CD4-positive, alpha-beta T cell treated with Interleukin-12 subunit alpha and Interleukin-12 subunit beta, for 1 hour (primary cell): ENCODE measurements at places on chromosomes 6 and 20.

DNA sequence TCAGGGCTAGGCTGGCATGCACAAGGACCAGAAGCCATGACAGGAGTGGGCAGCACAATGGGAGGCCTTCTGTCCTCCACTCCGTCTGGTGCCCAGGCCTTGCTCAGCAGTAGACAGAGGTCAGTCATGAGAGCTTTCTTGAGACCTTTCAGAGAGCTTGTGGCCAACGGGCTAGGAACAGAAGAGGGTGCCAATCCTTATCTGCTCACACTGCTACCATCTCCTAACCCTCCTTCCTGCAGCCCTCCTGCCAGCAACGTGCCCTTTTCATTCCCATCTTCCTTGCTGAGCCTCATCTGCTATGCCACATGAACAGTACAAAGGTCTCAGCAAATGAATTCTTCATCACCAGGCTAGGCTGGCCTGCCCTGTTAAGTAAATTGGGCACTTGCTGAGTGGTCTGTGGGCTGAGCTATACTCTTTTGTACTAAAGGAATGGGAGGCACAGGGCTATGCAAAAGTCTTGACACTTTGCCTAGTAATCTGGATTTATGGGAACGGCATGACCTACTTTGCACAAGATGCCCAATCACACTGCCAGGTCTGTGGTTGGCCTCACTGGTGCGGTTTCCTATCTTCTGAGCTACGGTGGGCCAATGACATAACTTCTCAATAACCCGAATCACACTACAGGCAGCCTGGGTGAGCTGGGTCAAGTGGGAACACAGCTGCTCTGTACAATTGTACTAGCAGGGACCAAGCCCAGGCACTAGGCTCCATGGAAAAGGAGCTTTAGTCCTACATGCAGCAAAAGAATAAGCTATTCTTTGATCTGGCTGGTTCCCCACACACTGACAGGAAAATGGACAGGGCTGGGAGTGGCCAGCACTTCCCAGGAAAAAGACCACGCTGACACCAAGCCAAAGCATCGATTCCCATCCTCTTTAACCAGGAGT is 47.8 kb downstream of the ELOVL5 start:
- peak; percentile 58 for DNase-seq

DNA sequence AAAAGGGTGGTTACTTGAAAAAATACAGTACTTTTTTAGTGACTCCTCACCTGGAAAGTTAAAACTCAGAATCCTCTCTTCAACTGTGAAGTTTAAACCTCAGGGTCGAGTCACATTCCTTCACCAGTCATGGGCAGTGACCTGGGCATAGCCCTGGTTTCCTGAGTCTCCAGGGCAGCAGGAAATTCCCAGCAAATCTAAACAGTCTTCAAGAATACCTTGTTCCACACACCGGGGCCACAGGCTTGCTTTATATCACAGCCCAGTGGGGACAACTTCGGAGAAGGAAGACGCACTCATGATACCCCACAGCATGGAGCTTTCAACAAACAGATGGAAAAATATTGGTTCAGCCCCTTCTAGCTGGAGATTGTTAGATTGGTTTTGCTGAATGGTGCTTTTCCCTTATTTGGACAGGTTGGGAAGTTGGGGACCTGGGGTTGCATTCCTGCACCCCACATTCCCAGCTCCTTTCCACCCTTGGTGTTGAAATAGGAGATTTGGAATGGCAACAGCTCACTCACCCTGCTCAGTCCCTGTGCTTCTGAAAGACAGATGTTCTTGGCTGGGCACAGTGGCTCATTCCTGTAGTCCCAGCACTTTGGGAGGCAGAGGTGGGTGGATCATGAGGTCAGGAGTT is 113.0 kb upstream of the TMEM170B start:
- DNase-seq = no peak

DNA sequence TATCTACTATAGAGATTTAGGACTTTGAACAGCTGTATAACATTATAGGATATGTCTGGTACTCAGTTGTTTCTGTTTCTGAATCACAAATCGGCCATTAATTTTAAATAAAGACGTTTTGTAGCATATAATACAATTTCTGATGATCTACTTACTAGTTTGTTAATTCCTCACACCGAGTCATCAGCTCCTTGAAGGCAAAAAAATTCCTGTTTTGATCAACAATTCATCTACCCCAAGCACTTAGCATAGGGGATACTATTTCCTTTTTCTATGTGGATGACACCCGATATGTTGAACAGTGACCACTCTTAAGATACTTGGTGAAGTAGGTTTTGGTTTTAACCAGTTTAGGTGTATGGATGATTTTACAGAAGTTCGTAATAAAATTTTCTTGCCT is 107.3 kb downstream of the NCOA3 start:
- no peak for DNase-seq

- DNase-seq = peak; percentile 65
Observed at GRCh38 chr20:62925420-62926228, 681 bp downstream of the DIDO1 start.

DNA sequence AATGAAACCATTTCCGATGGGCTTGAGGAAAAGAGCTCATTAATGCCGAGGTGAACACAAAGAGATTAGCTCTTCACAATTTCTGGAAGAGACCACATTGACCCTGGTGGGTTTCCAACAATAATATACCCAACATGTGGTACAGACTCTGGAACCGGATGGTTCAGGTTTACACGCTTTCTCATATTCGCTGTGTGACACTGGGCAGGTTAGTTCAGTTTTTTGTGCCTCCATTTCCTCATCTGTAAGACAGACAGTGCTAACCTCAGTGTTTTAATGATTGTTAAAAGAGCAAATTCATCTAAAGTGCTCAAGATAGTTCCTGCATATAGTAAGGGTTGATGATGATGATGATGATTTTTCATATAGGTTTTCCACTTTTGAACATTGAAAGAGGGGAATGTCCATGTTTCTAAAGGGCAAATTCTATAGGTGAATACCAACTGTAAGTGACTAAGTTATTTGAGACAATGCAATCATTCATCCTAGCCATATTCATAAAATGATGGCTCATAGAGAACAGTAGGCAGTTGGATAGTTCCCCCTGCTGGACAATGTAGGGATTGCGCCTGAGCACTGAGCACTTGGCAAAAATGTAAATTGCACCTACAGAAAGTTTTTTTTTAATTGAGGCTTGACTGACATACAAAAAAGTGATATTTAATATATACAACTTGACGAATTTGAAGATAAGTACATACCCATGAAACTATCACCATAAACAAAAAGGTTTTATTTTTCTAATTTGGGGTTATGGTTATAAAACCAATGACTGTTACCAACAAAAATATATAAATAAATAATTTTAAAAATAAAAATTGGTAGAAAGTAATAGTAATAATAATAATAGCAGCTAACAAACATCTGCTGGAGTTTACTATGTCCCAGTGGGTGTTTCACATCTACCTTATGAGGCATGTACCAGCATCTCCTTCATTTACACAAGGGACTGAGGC is 2.1 kb upstream of the PERP start:
- DNase-seq = peak; percentile 83

- no peak for DNase-seq
Observed at GRCh38 chr6:151300267-151300991, 60.7 kb downstream of the AKAP12 start.

DNA sequence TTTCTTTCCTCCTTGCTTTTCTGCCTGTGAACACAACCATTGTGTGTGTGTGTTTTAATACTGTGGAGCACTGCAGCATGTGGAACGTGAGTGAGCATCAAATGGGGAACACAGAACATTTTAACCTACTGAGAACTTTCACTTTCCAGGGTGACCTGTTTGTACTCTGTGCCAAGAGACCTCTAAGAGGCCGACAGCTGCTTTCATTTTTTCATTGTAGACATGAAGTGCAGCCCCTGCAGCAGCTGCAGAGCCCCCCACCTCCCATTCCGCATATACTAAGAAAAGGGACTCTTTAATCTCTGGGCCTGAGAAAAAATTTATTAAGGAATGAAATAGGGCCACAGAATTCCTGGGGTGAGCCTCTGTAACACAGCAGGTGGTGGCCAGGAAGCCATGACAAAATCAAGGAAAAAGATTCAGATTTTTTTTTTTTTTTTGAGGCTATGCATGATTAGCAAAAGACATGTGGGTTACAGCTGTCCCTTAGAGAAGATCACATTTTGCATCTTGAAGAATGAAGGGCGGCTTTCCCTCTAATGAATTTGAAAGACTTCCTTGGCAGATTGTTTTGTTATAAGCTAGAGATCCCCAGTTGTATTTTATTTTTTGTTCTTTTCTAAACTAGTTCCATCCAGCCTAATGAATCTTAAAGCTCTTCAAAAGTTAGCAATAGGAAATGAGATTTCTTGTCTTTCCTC is 503.4 kb downstream of the CD109 start:
- DNase-seq = no peak

DNA sequence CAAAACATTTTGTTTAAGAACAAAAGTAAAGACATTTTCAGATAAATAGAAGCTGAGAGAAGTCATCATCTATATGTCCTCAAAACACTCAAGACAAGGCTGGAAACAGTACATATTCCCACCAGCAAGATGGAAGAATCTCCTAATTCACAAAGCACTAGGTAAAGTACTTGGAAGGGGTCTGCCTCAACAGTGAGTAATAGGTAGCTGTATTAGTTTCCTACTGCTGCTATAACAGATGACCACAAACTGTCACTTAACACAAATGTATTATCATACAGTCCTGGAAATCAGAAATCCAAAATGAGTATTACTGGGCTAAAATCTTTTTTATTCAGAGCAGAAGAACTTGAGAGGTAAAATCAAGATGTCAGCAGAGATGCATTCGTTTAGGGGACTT is 40.6 kb downstream of the ZKSCAN8 start:
- DNase-seq = no peak

DNA sequence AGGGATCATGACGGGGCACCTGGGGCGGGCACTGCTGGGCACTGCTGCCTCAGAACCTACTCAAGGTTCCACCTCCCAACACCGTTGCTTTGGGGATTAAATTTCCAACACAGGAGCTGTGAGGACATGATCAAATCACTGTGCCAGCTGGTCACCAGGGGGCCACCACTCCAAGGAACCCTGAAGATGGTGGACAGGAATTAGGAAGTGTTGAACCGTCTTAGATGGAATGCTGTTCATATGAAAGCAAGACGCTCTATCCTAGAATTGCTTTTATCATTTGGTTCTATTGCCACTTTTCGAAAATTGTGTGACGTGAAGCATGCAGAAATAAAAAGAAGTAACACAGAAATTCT is 140.3 kb downstream of the DLL1 start:
- DNase-seq = no peak

DNA sequence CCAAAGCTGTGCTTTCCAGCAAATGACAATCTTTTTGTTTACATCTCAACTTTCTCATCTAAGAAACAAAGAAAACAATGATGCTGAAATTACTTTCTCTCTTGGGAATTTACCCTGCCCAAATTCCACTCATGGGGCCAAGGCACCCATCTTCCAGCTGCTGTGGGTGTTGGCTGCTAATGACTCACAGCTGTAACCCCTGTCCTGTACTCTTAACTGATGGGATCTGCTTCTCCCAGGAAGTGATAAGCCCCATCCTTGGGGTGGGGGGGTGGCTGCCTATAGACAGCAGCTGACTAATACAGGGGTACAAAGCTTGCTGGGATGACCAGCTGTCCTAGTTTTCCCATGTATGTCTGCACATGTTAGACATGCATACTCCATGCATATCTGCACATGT is 938.6 kb downstream of the C6orf118 start:
- no peak for DNase-seq

GRCh38 chr20:13865791-13866351 is 81.0 kb downstream of the NDUFAF5 start:
- no peak for DNase-seq

GRCh38 chr6:145406783-145407182 is 328.5 kb downstream of the EPM2A start:
- no peak for DNase-seq

DNA sequence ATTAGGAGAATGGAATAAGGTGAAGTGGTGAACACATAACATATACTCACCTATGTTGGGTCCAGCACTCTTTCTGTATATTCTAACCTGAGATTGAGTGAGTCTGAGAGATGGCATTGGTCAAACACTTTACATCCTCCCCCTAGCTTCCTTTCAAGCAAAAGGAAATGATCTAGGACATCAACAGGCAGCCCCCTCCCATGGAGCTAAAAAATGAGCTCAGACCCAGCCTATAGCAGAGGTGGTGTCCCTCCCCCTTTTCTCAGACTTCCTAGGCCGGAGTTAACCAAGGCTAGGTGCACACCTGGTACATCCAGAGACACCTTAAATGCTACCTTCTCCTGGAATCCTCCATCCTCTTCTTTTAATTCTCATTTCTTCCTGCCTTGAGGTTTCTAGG is 5.5 kb upstream of the SDC4 start:
- no peak for DNase-seq

DNA sequence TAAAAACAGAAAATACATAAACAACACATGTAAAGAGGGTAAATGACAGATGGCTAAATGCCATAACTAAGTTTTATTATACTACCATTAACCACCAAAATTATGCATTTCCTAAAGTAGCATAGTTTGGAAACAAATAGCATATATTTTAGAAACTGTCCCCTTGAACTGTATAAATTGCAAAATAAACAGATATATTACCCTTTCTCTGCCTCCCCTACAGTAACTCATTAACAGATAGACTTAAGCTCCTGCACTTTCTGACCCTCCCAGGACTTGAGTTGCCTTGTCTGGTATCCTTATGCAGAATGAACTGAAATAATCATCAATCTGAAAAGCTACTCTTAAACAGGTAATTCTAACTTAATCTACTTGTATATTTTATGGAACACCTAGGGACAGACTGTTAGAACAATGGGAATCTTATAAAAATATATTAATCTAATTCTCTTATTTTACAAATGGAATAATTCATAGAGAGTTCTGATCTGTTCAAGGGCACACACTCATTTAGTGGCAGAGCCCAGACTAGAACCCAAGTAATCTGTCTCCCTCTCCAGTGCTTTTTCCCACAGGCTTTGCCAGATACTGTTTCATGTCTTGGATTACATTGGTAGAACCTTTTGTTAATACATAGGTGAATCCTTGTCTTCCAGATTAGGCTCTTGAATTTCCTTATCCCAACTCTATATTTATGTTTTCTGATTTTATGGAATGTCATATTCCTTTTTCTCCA is 50.6 kb upstream of the LOC128125822 start:
- DNase-seq = no peak

GRCh38 chr20:8849990-8850389 is 218.9 kb upstream of the PLCB4 start:
- no peak for DNase-seq

DNA sequence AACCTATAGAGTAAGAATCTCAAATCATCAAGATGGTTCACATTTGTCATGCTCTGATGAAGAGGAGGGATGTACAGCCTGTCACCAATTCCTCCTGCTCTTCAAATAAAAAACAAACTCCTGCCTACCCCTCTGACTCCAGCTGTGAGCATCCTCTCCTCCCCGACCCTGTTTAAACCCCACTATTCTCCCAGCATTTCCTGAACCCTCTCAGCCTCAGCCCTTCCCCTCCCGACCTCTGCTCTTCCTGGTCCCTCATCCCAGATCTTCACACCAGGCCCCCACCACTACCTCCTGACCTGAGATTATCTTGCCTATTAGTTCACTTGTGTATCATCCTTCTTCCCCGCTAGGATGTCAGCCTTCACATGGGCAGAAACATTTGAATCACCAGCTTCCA is 75.8 kb downstream of the ZMYND8 start:
- no peak for DNase-seq
